CD4-positive, alpha-beta memory T cell (primary cell): ENCODE measurements at places on chromosomes 7 and 10. TPM values are rescaled to one million over a fixed set of nuclear protein-coding genes. Genes with fewer than 3 reads are reported as not detected.

- H3K36me3 ChIP-seq = no peaks in the 10 kb centered on the region
- no peaks in the 10 kb centered on the region for H3K27me3 ChIP-seq
- H3K27ac ChIP-seq = no peak overlapping the region
- H3K4me3 ChIP-seq = no peak overlapping the region
These were observed 161.2 kb upstream of the TNRC18 start for GRCh38 chr7:5584821-5585220.

GRCh38 chr7:139687980-139688632 lies 89.7 kb downstream of the HIPK2 start:
- H3K36me3 ChIP-seq = peaks cover 5% of the 10 kb centered on the region
- H3K4me3 ChIP-seq = no peak overlapping the region
- H3K27me3 ChIP-seq = no peaks in the 10 kb centered on the region
- H3K4me1 ChIP-seq = peaks cover 11% of the 10 kb centered on the region
- no peak for DNase-seq

DNA sequence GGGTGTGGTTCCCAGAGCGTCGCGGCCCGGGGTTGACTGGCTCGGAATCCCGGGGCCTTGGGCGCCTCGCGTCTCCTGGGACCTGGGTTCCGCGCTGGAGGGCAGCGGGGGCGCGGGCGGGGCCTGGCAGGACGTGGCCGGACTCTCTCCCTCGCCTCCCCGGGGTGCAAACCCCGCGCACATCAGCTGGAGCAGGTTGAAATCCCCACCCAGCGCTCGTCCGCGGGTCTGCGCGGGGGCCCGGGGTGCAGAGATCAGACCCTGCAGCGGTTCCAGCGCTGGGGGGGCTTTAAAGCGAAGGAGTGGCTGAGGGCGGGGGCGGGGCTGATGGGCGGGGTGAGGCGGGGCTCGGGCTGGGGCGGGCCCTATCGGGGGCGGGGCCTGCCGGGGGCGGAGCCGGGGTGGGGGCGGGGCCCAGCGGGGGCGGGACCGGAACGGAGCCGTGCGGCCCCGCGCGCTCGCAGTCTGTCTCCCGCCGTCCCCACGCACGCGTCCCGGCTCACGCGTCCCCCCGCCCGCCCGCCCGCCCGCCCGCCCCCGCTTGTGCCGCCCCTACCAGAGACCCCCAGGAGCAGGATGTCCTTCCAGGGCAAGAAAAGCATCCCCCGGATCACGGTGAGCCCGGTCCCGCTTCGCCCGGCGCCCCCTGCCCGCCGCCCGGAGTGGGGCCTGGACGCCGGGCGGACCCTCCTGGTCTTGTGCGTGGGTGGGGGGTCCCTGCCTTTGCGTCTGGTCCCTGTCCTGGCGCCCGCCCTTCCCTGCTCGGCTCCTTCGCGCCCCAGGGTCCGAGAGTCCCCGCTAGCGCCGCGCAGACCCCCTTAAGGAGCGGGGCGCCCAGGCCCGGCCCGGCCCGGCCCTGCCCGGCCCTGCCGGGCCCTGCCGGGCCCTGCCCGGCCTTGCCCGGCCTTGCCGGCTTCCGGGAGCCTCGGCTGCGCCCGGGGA lies at the start of gene DPYSL4:
TSS of gene DPYSL4 (plus strand) at position 461 of the 942 bp plus-strand sequence. CDS start at position 577, 116 bp downstream.
- no peak within 1 kb of the TSS for H3K27ac ChIP-seq
- peaks cover 15% of the 10 kb centered on the region for H3K4me1 ChIP-seq
- no peaks in the 10 kb centered on the region for H3K36me3 ChIP-seq
- DNase-seq = peak; percentile 35

ANKRD61 gene
- not detected for total RNA-seq

STK17A gene
- 118 TPM for total RNA-seq
